Activated naive CD4-positive, alpha-beta T cell treated with anti-CD3 and anti-CD28 coated beads for 36 hours (primary cell): ENCODE measurements at places on chromosomes 6 and 20.

GRCh38 chr6:53662457-53662856 lies 3.1 kb downstream of the KLHL31 start:
- H3K36me3 ChIP-seq: no peaks in the 10 kb centered on the region
- no peak overlapping the region for H3K4me3 ChIP-seq
- H3K27me3 ChIP-seq: peaks cover 10% of the 10 kb centered on the region
- no peak overlapping the region for H3K27ac ChIP-seq
- DNase-seq: no peak

- no peak for DNase-seq
- H3K4me3 ChIP-seq: peak within 1 kb of the TSS; percentile 93
- H3K36me3 ChIP-seq: peaks cover 18% of the 10 kb centered on the region
- H3K27me3 ChIP-seq: no peaks in the 10 kb centered on the region
- H3K27ac ChIP-seq: peak within 1 kb of the TSS; percentile 98
These were observed at the start of gene NFYA for GRCh38 chr6:41072836-41073202. TSS of gene NFYA (plus strand) at chr6:41072974. CDS start at chr6:41079090, 6,116 bp downstream.

GRCh38 chr6:36824253-36824652 lies 15.0 kb downstream of the CPNE5 start:
- H3K36me3 ChIP-seq: no peaks in the 10 kb centered on the region
- H3K4me3 ChIP-seq: no peak overlapping the region
- DNase-seq: no peak
- peaks cover 3% of the 10 kb centered on the region for H3K27me3 ChIP-seq
- H3K4me1 ChIP-seq: peaks cover 3% of the 10 kb centered on the region

GRCh38 chr20:17494201-17494600 lies 37.0 kb downstream of the BFSP1 start:
- DNase-seq: no peak
- H3K36me3 ChIP-seq: no peaks in the 10 kb centered on the region
- no peak overlapping the region for H3K27ac ChIP-seq
